Smooth muscle cell of the pulmonary artery (primary cell): ENCODE measurements at places on chromosomes 16 and 17. TPM values are rescaled to one million over a fixed set of nuclear protein-coding genes. Genes with fewer than 3 reads are reported as not detected.

TSNAXIP1 gene
- 0.78 and 1.0 TPM in 2 replicates for total RNA-seq

SMPD3 gene
- 0.07 and 0.10 TPM in 2 replicates for total RNA-seq

SSH2 gene
- total RNA-seq: 10.6 and 14.3 TPM in 2 replicates

SPIRE2 gene
- total RNA-seq: 0.72 and 1.1 TPM in 2 replicates

TOP2A gene
- 8.0 and 37.4 TPM in 2 replicates for total RNA-seq

TEPSIN gene
- 10.5 and 13.8 TPM in 2 replicates for total RNA-seq

CTRB1 gene
- not detected in 2 replicates for total RNA-seq

KRT9 gene
- total RNA-seq: 0.07 TPM in 2 replicates

CCL3 gene
- total RNA-seq: not detected in 2 replicates

CAMKK1 gene
- total RNA-seq: 6.6 and 11.2 TPM in 2 replicates

ATP2A3 gene
- total RNA-seq: 1.3 and 2.4 TPM in 2 replicates

HCRT gene
- not detected in 2 replicates for total RNA-seq

C17orf100 gene
- total RNA-seq: 0.46 and 0.72 TPM in 2 replicates

KRT36 gene
- total RNA-seq: not detected in 2 replicates

PRSS22 gene
- total RNA-seq: not detected in 2 replicates

CCDC40 gene
- total RNA-seq: 1.8 and 1.9 TPM in 2 replicates
